ENCODE measurements at places on chromosomes 5 and 9.

GRCh38 chr9:128293091-128293490, 17.0 kb downstream of the SWI5 start:
- no peak for DNase-seq

DNA sequence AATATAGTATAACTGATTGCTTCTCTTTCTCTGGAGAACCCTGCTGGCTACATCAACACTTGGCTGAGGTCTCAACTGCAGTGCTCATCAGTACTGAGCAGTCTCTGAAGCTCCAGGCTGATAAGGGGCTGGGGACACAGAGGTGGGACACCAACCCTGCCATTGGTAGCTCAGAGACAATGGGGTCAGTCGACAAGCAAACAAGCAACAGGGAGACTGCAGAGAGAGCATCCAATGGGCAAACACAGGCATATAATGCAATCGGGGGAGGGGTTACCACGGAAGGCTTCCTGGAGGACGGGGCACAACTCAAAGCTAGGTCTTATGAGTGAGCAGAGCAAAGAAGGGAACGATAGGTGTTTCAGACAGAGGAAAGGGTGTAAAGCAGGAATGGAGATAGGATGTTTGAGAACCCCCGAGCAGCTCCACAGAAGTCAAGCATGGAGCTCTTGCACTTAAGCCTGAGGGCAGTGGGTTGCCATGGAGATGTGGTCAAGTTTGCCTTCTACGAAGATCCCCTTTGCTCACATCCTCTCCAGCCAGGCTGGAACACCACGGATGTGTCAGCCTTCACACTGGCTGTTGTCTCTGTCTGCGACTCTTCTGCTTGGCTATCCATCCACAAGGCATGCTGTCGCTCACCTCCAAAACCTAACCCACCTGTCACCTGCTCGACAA, 21.5 kb upstream of the AKNA start:
- DNase-seq: no peak

GRCh38 chr9:89699646-89700045, 94.8 kb downstream of the GADD45G start:
- no peak for DNase-seq

DNA sequence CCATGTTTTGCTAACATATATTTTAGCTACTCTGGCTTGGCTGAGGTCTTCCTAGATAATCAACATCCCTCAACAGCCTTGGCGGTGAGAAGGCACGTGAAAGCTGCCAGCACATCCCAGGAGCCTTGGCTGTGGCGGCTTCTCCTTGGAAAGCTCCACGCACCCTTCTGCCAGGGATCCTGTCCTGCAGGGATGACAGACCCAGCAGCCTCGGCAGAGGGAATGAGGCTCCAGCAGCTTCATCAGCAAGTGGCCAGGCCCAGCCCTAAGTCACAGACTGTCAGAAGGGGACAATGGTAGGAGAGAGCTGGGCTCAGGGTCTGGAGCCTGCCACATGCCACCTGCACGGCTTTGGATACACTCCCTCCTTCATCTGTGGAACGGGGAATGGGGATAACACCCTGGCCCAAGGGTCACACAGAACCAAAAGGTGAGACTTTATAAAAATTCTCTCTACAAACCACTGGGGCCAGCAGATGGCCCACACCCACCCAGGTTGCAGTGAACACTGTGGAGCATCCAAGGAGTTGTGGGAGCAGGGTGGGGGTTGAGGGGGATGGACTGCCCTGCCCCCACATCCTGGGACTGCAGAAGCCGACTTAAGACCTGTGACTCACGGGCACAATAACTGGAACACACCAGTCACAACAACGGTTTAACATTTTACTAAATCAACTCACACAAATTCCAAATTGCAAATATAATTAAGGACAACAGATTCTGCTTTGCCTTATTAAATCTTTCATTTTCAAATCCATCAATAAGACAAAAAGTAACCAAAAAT, 65.1 kb downstream of the MACROH2A1 start:
- no peak for DNase-seq

DNA sequence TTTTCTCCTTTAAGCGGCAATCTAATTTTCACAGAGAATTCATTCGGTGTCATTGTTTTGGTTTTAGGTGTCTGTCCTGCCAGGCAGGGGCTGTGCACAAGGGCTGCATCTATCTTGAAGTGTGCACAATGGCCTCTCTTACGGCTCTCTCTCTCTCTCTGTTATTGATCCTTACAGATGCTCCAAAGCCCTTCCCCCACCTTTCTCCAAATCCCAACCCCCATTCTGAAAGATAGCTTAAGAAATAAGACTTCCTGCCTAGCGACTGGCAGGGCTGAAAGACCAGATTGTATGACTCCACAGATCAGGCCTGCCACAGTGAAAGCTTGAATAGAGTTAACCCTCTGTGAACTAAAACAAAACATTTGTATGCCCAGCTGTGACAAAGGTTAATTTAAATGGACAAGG, 86.5 kb upstream of the NR5A1 start:
- no peak for DNase-seq

DNA sequence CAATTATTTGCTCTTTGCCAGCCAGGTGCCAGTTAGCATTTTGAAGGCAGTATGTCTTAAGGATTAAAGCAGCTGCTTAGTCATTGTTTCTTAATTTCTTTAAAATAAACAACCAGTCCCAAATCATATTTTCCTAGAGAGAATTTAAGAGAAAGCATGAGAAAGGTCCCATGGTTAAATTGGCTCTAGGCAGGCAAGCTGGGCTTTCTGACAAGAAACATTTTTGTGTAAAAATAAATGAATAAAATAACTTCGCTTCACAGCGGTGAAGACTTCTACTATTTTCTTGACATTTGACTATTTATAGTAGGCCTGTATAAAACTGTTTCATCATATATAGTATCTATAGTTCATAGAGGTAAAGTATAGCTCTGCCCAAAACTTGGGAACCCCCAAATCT, 617.7 kb upstream of the C9orf72 start:
- no peak for DNase-seq

DNA sequence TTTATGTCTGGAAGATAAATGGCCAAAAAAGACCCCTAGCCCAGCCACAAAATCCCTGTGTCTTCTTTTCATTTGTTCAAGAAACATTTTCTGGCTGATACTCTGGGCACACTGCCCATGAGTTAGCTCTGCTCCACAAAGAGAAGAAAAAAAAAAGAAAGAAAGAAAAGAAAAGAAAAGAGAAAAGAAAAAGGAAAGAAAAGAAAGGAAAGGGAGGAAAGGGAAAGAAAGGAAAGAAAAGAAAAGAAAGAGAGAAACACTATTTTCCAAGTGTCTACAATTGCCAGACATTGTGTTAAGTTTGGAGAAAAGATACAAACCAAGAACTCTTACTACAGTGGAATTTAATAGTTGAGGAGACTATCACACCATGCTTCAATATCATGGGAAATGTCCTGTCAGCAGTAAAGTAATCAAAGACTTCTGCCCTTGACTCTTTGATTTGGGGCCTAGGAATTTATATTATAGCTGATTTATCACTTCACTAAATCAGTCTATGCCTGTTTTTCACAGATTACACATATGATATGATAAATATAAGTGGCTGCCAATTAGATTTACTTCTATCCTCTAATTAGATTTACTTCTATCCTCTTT, 3.0 kb downstream of the TRMO start:
- DNase-seq: no peak

DNA sequence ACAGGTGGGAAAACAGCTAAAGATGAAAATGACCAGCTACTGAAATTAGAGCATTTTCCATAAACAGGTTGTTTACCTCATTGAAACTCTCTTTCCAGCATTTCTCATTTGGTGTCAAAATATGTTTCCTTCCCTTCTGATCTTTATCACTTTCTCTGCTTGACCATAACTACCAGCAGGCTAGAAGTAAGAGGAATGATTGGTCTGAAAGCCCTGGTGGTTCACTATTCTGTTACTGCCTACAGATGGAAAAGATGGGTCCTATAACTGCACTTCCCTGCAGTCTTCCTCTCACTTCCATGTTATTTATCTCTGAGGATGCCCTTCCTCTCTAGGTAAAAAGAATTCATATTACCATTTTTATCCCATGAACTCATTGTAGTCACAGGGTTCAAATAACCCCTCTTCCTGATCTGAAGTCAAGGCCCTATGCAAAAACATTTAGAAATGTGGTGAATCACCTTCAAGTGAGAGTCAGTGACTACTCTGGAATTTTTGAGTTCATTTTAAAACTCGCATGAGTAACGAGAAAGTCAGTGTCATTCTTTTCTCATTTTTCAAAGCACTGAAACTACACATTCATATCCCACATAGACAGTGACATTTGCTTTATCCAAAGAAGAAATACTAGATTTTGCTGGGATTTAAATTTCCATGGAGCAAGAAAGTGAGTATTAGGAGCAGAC, 51.7 kb downstream of the ZNF474 start:
- no peak for DNase-seq

DNA sequence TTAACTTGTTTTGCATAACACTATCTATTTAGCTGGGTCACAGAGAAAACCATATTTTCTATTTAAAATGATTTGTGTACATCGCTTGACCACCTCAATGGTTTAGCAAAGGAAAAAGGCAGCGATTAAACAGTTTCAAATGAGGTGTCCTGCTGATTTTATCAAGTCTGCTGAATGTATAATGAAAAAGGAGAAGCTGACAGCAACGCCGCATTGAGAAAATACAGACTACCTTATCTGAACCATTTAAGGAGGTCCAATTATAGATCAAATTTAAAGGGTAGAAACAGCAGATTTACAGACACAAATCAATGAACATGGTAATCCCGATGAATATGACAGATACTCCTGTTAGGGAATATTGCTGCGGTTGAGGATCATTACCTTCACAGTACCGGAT, 29.6 kb downstream of the PSMB7 start:
- no peak for DNase-seq

- DNase-seq: no peak
Measured at GRCh38 chr9:132554755-132555154, 27.7 kb upstream of the BARHL1 start.

DNA sequence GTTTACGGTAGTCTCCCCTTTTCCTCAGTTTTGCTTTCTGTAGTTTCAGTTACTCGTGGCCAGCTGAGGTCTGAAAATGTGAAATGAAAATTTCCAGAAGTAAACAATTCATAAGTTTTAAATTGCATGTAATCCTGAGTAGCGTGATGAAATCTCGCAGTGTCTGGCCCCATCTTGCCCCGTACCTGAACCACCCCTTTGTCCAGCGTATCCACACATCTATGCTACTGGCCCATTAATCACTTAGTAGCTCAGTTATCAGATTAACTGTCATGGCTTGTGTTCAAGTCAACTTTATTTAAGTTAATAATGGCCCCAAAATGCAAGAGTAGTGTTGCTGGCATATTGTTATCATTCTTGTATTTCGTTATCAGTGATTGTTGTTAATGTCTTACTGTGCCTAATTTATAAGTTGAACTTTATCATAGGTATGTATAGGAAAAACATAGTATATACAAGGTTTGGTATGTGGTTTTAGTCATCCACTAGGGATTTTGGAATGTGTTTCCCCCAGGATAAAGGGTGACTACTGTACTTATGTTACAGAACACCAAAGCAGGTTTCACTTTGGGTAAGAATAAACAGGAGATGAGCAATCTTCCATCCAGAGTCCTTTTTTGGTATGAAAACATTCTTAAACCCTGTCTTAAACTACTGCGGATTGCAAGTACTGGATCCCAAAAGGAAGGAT, 118.4 kb upstream of the KCNN2 start:
- no peak for DNase-seq

GRCh38 chr9:33446946-33447798, at the start of gene AQP3:
Gene AQP3, minus strand, starts transcription at chr9:33447593. Its CDS starts 63 bp downstream, at chr9:33447530.
- DNase-seq: no peak

- no peak for DNase-seq
Measured at GRCh38 chr9:128244837-128245231, 31.0 kb downstream of the GOLGA2 start.

- DNase-seq: no peak
Measured at GRCh38 chr5:66454186-66455078, 141.8 kb upstream of the MAST4 start.

- no peak for DNase-seq
Measured at GRCh38 chr9:18786911-18787650, 245.9 kb downstream of the SAXO1 start.

- DNase-seq: no peak
Measured at GRCh38 chr9:84296146-84296843, 44.3 kb downstream of the SLC28A3 start.

DNA sequence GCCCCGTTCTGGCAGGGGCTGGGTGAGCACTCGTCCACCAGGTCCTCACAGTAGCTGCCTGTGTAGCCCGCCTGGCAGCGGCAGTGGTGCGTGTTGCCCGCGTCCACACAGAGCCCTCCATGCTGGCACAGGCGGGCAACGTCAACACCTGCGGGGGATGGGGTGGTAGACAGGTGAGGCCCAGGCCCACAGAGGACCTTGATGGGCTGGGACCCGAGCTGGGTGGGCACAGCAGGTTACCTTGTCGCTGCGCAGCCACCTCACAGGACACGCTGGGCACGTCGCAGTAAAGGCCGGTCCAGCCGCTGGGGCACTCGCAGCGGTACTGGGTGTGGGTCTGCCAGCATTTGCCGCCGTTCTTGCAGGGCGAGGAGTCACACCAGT, 25.1 kb upstream of the SEC16A start:
- DNase-seq: no peak

- DNase-seq: no peak
Measured at GRCh38 chr9:113590991-113591898, 127.7 kb downstream of the RGS3 start.
